ENCODE measurements at places on chromosomes 12 and 14.

GRCh38 chr14:104113631-104114420 is 24.6 kb upstream of the KIF26A start:
- no peak for DNase-seq

DNA sequence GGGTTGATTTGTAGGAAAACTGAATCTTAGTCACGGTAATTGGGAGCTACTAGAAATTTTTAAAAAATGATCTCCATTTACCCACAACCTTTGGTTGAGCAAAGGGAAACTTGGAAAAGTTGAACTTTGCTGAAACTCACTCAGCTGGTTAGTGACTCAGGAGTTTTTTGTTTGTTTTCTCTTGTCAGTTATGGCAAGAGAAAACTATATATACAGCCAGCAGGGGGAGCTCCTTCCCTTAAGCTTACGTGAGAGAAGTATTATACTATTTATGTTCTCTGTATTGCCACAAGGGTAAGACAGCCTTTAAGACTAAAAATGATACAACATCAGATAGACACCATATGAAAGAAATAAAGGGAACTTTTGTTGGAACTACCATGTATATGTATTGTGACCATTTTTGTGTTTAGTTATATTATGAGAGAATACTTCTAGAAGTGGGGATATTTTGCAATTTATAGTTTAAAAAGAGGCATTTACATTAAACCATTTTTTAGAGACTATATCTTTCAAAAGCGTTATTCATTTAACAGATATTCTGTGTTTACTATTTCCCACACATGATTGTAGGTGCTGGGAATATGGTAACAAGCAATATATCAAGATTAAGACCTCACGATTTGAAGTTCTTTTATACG is 28.1 kb upstream of the TBC1D30 start:
- DNase-seq = no peak

DNA sequence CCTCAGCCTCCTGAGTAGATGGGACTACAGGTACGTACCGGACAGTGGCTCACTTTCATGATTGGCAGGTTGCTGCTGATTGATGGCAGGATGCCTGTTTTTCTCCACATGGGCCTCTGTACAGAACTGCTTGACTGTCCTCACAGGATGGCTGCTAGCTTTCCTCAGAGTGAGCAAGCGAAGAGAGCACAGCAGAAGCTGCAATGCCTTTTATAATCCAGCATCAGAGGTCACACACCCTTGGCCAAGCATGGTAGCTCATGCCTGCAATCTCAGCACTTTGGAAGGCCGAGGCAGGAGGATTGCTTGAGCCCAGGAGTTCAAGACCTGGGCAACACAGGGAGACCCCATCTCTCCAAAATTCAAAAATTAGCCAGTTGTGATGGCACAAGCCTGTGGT is 31.0 kb downstream of the ARF6 start:
- no peak for DNase-seq

- DNase-seq = no peak
Measured at GRCh38 chr14:56868660-56869059, 58.4 kb upstream of the OTX2 start.

- DNase-seq = no peak
Measured at GRCh38 chr12:49894751-49895148, 8.9 kb downstream of the FAIM2 start.

DNA sequence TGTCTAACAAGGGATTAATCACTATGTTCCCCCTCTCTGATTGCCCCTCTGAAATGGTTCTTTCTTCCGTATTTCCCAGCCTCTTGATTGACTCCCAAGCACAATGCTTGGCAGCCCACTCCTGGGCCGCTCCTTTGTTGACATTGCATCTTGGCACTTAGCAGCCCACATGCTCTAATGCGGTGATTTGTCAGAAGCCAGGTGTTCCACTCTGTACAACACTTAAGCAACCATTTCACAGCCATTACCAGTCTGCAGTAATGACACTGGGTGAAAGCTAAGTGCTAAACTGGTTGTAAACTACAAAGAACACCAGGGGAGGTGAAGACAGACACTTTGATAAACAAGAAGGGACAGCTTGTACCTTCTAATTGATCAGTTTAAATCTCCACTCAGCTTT is 353.5 kb downstream of the TMEM132D start:
- DNase-seq = no peak

DNA sequence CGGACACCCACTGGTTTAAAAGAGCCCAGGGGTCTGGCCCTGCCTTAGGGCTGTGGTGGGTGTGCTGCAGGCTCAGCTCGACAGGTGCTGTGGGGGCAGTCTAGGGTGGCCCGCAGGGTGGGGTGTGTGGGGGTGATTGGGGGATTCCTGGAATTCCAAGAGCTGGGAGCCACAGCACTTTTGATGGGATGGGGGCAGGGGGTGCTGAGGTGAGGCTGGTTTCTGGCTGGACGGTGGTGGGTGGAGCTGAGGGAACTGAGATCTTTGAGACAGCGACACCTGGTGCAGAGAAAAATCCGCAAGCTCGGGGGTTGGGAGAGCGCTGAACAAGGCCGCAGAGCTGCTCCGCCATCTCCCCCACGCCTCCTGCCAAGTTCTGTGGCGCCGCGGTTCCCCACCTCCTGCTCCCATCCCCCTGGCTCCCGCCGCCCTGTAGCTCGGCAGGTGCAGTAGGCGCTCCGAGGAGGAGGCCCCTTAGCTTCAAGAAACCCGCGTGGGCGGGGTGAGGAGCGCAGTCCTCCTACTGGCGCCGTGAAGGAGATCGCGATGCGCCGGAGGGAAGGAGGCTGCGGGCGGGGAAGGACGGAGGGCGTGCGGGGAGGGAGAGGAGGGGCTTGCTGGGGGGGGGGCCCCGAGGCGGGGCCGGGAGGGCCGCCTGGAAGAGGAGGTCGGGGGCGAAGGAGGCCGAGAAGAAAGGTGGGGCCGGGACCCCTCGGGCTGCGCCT is 1.3 kb upstream of the TEDC1 start:
- peak; percentile 77 for DNase-seq

GRCh38 chr14:99513183-99513694 is 32.0 kb downstream of the CCNK start:
- DNase-seq = no peak

GRCh38 chr14:85142982-85143381 is 387.0 kb upstream of the FLRT2 start:
- no peak for DNase-seq

GRCh38 chr12:111316671-111317070 is 52.2 kb downstream of the PHETA1 start:
- no peak for DNase-seq

DNA sequence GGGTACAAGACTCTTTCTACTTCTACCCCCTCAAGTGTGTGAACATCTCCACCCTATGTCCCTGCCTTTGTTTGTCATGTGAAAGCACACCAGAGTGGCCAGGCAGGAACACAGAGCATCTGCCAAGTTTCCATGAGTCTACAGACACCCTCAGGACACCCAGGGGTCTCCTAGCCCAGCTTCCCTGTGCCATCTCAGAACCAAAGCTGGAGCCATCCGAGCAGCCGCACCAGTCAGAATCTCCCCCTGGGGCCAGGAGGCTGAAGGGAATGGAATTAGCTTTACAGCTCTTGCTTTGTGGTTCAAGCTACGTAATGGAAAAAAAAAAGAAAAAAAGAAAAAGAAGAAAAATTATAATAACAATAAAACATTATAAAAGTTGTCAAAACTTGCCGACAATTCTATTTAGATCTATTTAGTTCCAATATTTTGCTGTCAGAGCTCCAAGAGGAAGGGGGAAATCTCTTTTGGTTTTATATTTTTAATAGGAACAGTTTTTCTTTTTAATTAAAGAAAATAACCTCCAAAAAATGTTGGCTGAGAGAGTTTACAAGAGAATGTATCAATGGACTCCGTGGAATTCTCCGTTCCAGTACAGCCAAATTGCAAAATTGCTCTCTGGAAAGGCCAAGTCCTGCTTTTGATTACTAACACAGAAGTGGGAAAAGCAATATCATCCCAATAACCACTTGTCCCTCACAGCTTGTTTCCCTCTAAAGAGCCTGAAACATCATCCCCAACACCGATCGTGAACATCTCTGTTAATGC is 37.1 kb downstream of the TBX5 start:
- DNase-seq = no peak

- no peak for DNase-seq
Measured at GRCh38 chr12:93136253-93137055, 207.4 kb upstream of the EEA1 start.

DNA sequence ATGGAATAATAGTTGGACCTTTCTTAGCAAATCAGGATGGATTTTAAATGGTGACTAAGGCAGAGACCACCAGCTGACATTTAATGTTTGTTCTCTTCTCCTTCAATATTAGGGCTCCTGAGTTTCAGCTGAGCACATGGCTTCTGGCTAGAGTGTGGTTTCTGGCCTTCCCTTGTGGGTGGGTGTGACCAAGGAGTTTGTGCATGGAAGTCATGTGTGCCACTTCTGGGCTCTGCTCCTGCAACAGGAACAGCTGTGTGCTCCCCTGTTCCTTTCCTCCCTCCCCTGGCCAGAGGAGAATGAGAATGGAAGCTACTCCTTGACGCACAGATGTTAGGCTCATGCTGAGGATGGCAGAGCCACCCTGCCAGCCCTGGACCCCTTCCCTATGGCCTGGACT is 44.2 kb downstream of the CCDC175 start:
- no peak for DNase-seq

- no peak for DNase-seq
Measured at GRCh38 chr14:49036984-49037516, 549.1 kb downstream of the RPS29 start.

GRCh38 chr12:108305991-108306501 is 33.1 kb downstream of the CMKLR1 start:
- no peak for DNase-seq

DNA sequence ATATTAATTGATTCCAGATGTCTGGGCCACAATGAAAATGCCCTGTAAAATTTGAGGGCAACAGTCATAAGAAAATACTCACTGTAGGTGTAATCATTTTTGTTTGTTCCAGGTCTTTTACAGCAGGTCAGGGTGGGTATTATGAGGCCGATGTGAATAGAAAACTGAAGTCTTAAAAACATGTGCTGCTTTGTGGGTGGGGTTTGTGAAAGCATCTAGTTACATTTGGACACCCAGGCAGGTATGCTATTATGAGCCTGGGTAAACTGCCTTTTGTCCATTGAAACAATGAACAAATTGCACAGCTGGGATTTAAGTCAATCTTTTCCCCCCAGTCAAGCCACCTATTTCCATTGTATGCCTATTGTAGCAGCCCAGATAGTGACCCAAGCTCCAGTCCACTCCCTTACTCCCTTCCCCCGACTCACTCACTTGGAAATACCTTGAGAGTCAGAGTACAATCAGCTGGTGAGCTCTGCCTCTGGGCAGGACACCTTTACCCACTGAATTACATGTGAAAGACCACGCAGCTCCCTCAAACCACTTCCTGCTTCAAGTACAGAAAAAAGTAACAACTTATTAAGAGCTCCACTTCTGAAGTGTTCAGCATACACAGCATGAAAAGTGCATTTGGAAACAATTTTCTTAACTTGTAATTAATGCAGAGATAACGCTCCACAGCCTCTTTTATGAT is 1.8 kb downstream of the IGF1 start:
- DNase-seq = no peak

GRCh38 chr12:5506295-5506694 is 74.4 kb downstream of the NTF3 start:
- no peak for DNase-seq

DNA sequence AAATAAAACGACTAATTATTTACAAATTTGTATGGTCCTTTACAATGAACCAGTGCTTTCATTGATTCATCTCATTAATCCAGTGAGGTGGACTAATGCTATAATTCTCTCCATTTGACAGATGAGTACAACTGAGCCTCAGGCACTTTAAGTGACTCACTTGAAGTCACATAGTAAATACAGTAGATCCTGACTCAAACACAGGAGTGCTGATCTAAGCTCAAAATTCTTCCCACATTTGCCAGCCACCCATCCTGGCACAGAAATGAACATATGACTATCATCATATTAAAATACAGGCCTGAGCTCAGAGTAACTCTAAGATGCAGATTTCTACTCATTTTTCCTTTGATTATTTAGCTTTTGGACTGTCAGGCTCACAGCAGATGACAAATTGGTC is 30.6 kb downstream of the SLC16A7 start:
- no peak for DNase-seq

GRCh38 chr12:53078425-53079225 is 565 bp downstream of the SPRYD3 start:
- no peak for DNase-seq

- no peak for DNase-seq
Measured at GRCh38 chr14:92830902-92831301, 36.8 kb downstream of the GOLGA5 start.

GRCh38 chr12:7959278-7959677 is 23.3 kb upstream of the SLC2A3 start:
- DNase-seq = no peak

GRCh38 chr12:27429606-27430005 is 16.9 kb upstream of the SMCO2 start:
- DNase-seq = no peak

DNA sequence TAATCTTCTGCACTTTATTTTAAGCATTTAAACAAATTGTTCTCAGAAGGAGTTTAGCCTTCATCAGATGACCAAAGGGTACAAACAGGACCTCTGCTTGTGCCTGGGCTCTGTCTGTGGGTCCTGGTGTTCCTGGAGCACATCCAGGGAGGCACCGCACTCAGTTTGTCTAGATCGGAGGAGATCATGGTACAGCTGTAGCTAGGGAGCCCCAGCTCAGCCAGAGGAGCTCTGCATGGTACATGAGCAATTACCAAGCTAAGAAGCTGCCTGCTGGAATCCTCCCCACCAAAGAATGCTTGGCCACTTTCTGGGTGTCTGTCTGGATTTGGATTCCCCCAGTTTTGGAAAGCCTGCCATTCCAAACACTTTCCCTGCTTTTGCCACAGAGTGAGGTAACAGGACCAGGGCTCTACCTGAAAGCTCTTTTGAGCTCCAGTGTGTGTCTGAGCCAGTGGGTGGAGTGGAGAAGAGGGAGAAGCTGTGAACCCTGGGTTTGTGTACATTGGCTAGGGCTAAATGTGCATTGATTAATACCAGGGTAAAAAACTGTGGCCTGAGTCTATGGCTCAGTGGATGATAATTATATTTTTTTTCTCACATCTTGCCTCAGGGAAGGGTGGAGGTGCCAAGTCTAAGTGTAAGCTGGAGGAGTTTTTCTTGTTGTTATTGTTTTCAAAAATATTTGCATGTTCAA is 163.7 kb upstream of the IGF1 start:
- no peak for DNase-seq

DNA sequence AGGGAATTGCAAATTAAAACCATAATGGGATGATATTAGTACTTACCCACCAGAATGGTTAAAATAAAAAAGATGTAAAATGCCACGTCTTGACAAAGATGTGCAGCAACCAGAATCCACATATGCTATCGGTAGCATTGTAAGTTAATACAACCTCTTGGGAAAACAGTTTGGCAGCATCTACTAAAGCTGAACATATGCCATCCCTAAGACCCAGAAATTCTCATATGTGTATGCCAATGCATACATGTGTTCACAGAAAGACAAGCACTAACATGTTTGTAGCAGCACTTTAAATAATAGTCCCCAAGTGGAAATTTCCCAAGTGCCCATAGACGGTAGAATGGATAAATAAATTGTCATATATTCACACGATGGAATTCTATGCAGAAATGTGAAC is 28.3 kb upstream of the SLC5A8 start:
- DNase-seq = no peak
